Activated CD8-positive, alpha-beta memory T cell treated with anti-CD3 and anti-CD28 coated beads, Interleukin-2, amount 50 U/mL, for 4 hours (primary cell): ENCODE measurements at places on chromosomes 16 and 17.

DNA sequence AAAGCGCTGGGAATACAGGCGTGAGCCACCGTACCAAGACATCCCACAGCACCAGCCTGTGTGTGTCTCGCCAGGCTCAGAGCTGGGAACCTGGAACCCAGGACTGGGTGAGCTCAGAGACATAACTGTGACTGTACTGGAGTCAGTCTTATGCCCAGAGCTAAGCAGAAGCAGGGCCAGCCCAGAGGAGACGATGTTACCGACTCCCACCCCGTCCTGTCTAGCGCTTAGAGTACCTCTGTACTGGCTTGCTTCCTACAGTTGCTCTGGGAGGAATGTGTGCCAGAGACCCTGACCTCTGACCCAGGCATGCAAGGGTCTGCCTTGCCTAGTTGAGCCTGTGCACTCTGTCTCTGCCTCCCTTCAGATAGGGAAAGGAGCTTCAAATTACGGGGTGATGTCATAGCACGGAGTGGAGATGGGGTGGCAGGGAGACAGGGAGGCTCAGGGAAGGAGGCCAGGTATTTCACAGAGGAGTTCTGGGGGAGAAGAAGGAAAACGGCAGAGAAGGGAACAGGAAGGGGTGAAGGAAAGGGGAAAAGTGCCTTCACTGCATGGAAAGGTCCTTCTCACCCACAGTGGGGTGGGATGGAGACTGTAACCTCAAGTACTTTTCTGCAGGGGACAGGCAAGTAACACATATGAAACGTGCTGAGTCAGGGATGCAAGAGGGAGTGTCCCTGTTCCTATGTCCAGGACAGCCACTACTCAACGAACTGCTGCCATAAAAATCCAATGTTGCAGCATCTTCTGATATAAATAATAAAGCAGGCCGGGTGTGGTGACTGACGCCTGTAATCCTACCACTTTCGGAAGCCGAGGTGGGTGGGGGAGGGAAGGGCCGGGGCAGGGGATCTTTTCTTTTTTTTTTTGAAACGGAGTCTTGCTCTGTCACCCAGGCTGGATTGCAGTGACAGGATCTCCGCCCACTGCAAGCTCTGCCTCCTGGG, 5.8 kb upstream of the ARMC5 start:
- no peak for DNase-seq

GRCh38 chr17:45425984-45426413, 6.7 kb downstream of the ARHGAP27 start:
- no peak for DNase-seq

GRCh38 chr17:55500103-55500502, 11.1 kb downstream of the SMIM36 start:
- no peak for DNase-seq

DNA sequence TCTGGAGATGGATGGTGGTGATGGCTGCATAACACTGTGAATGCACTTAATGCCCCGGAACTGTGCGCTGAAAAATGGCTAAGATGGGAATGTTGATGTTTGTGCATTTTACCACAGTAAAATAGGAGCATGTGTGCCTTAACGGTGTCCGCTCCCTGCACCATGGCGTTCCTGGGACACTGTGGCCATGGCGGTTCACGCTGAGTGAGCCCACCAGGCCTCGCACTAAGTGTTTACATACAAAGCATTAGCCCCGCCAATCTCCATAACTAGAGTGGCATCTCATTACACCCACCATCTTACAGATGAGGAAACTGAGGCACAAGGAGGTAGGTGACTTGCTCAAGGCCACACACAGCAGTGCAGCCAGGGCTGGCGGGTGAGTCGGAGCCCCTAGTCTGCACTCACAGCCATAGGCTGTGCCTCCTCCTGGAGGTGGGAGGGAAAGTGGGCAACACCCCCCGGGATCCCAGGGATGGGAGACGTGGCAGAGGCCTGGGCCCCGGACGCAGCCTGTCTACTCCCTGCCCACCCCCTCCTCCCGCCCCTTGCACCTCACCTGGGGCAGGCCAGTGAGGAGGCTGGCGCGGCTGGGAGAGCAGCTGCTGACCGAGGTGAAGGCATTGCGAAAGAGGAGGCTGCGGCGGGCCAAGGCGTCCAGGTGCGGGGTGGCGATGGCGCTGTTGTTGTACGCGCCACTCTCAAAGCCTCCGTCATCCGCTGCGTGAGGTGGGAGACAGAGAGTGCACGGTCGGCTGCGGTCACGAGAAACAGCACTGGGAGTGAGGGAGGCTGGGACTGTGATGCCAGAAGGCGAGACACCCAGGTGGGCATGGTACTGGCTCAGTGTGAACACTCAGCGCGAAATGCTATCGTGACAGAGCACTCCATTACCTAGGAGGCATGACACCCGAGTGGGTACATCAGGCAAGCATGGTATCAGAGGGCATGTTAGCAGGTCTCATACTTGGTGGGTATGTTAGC, 3.4 kb downstream of the SGSH start:
- no peak for DNase-seq

DNA sequence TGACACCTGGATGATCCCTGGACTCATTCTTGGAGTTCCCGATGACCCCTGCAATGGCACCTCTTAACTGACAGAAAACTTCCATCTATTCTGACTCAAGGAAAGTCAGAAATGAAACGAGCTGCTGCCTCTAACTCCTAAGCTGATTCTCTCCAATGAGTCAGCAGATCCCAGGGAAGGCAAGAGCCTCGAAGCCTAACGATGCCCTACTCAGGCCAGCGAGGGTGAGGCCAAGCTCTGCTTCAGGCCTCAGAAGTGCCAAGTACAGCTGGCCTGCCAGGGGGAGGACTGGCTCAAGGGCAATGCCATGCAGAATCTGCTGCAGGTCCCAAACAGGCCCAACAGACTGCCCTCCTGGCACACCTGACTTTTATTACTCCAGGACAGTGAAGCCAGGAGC, 36.3 kb downstream of the PLXDC1 start:
- no peak for DNase-seq

DNA sequence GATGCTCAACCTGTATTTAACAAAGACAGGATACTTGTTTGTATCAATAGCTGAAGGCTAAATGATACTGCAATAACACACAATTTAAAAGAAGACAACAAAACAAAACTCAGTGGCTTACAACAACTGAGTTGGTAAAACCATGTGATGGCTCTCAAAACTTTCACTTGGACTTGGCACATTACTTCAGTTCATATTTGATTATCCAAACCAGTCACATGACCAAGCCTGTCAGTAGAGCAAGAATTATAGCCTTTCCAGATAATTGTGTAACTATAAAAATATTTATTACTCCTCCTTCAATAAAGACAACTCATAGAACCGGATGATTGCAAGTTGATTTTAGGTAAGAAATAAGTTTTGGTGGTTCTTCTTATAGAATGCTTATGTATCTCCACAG, 56.8 kb downstream of the NQO1 start:
- DNase-seq = no peak

- DNase-seq = no peak
Observed at GRCh38 chr16:79082970-79083369, 517.6 kb downstream of the MAF start.

DNA sequence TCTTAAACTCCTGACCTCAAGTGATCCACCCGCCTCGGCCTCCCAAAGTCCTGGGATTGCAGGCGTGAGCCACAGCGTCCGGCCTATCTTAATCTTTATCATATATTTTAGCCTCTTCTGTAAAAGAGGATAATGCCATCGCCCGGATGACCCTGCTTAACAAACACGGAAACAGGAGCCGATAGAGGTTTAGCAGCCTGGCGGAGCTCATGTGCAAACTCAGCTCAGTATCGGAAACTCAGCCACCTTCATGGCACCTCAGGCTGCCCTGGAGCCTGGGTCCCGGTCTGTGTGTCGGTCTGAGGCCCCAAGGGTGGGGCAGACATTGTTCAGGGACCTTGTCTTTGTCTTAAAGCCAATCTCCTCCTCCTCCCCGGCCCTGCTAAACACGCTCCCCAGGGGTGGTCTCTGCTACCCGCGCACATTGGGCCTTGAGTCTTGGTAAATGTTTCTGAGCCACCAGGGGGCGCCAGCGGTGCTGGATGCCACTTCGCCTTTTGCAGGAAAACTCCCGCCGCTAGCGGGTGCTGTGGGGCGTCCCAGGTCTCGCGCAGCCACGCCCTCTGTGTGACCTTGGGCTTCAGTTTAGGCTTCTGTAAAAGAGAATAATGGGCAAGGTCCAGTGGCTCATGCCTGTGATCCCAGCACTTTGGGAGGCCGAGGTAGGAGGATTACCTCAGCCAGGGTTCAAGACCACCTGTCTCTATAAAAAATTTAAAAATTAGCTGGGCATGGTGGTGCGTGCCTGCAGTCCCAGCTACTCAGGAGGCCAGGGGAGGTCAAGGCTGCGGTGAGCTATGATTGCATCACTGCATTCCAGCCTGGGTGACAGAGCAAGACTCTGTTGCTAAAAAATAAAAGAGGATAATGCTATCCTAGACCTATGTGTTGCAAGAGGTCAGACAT, 2.7 kb downstream of the CETP start:
- DNase-seq = peak; percentile 97

GRCh38 chr16:28497861-28498599, 3.6 kb downstream of the APOBR start:
- no peak for DNase-seq

DNA sequence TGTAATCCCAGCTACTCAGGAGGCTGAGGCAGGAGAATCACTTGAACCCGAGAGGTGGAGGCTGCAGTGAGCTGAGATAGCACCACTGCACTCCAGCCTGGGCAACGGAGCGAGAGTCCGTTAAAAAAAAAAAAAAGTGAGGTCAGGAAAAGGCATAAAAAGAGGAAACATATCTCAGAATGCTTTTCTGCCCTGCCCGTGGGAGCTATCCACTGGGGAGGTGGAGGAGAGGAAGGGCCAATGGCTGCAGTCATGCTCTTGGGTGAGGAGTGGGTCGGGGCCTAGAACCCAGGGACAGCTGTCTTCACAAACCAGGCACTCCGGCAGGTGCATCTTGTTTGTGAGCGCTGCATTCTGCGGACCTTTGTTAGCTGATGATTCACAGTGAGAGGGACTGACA, 60.0 kb upstream of the CDC42EP4 start:
- DNase-seq = no peak
